Activated CD4-positive, alpha-beta memory T cell treated with anti-CD3 and anti-CD28 coated beads for 36 hours (primary cell): ENCODE measurements at places on chromosomes 5 and 9.
A peak's percentile ranks its signal among the peaks of the same experiment; 100 is the strongest.

- DNase-seq, result no peak
Measured at GRCh38 chr5:128876569-128877382, 88.5 kb upstream of the SLC27A6 start.

DNA sequence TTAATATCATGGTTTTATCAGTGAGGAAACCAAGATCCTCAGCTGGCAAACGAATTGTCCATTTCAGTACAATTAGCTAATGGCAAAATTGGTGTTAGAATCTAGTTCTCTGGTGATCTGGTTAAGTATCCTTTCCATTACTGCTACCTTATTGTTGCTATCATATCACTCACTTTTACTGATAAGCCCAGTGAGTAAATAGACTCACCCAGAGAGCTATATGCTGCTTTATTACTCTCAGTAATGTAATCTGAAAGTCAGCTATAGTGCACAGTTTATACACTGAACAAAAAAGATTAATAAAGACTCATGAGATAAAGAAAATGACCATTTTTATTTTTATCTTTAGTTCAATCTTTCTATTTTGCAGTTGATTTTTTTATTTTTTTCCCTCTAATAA is 95.0 kb downstream of the DMAC1 start:
- DNase-seq, result no peak

GRCh38 chr5:60257596-60258271 is 364.2 kb upstream of the PDE4D start:
- DNase-seq, result no peak

DNA sequence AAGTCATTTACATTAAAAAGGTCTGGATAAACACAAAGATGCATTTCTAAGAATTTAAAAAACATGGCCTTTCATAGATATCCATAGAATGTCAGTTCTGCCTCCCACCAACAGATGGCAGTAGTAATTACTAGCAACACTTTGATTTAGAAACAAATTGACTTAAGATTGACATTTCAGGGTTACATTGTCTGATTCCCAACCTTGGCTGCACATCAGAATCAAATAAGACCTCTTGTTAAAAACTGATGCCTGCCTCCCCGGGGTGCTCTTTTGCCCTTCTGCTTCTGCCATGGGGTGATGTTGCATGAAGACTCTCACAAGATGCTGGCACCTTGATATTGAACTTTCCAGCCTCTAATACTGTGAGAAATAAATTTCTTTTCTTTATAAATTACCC is 146.2 kb upstream of the GPR151 start:
- no peak for DNase-seq

DNA sequence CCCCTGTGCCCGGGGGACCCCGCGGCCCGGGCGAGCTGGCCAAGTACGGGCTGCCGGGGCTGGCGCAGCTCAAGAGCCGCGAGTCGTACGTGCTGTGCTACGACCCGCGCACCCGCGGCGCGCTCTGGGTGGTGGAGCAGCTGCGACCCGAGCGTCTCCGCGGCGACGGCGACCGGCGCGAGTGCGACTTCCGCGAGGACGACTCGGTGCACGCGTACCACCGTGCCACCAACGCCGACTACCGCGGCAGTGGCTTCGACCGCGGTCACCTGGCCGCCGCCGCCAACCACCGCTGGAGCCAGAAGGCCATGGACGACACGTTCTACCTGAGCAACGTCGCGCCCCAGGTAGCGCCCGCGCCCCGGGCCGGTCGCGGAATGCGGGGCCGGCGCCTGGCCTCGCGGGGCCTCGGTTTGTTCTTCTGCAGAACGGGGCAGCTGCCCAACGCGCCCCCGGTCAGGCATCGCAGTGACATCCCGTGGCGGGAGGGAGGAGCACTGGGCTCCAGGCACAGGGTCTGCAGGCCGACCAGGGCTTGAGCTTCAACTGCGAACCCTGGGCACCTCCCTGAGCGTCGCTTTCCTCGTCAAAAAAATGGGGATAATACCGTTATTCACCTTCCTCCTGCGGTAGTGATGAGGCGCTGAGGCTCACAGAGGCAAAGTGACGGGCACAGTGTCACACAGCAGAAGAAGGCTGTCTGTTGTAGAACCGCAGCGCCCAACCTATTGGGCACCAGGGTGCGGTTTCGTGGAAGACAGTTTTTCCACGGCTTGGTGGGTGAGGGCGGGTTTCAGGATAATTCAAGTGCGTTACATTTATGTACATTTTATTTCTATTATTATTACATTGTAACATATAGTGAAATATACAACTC is 777 bp downstream of the ENDOG start:
- DNase-seq, result peak; percentile 55

DNA sequence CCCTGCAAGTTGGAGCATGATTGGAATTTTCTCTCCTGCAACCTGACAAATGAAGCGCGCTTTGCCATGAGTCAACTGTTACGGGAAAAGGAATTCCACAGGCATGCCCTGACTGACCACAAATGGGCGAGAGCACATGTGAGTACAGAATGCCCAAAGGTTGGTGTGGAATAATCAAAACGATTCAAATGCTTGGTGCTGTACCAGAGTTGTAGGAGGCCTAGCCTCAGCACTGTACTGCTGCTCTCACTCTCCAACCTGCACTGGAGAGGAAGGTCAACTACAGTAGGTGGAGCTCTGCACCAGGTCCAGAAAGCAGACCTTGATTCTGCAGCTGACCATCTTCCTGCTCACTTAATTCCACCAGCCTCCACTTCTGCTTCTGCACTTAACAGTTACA is 406.9 kb upstream of the ACTBL2 start:
- DNase-seq, result no peak

GRCh38 chr9:98091735-98092612 is 27.0 kb downstream of the TRIM14 start:
- DNase-seq, result peak; percentile 5

DNA sequence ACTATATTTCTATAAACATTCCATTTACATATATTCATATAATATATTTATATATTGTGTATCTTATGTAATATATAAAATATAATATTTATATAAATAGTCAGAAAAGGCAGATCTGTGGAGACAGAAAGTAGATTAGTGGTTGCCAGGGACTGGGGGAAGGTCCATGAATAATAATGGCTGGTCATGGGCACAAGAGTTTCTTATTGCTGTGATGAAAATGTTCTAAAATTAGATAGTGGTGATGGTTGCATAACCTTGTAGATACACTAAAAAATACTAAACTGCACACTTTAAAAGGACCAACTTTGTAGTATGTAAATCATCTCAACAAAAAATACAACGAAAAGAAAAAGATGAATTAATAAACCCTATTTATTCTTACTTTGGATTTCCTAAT is 47.3 kb downstream of the NUP155 start:
- no peak for DNase-seq

GRCh38 chr9:77856615-77857014 is 175.0 kb downstream of the GNAQ start:
- no peak for DNase-seq

- no peak for DNase-seq
Measured at GRCh38 chr5:107704681-107705401, 34.1 kb upstream of the EFNA5 start.

GRCh38 chr5:34686762-34687268 is 30.7 kb downstream of the RAI14 start:
- DNase-seq, result no peak

DNA sequence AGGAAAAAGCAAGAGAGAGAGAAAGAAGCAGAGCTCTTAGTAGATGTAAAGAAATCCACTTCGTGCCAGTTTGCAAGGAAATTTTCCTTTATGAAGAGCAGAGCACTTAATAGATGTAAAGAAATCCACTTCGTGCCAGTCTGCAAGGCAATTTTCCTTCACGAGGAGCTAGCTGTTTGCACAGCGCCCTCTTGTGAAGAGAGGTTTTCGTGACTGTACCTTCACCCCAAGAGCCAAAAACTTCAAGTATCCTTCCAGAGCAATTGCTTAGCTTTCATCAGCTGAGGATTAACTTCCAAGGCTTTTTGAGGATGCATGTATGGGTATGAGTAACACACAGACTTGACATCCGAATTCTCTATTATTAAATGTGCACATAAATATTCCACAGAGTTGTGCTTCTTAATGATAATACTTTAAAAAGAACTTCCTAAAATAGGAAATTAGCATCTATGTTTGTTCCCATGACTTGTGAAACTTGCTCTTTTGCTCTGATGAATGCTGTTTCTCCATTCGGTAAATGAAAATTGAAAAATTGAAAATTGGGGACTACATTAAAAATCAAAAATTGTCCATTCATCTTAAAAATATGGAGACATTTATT is 525.6 kb downstream of the PDE4D start:
- peak; percentile 58 for DNase-seq

- DNase-seq, result no peak
Measured at GRCh38 chr9:104233366-104233765, 139.3 kb downstream of the SMC2 start.

DNA sequence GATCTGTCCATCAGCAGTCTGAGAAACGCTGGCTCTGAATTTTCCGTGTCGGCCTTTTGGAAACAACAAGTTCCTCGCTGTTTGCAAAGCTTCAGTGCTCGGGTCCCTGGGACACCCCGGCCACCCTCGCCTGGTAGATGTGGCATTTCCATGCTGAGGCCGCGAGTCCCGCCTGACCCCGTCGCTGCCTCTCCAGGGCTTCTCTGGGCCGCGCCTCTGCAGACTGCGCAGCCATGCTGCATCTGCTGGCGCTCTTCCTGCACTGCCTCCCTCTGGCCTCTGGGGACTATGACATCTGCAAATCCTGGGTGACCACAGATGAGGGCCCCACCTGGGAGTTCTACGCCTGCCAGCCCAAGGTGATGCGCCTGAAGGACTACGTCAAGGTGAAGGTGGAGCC is 4.7 kb downstream of the NTNG2 start:
- DNase-seq, result peak; percentile 45

GRCh38 chr9:126842977-126843799 is 17.3 kb upstream of the ZBTB34 start:
- DNase-seq, result no peak

DNA sequence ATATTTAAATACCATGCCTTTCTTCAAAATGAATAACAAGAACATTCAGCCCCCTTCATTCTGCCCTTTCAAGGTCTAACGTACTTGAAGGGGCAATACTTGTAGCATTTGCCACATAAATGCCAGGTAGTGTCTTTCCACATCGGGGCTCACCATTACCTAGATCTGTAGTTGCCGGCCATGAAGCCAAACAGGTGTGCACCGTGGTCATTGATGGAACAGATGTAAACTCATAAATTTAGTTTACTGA is 193.0 kb downstream of the CD180 start:
- no peak for DNase-seq

GRCh38 chr9:124347968-124348358 is 67.3 kb downstream of the PSMB7 start:
- DNase-seq, result no peak

DNA sequence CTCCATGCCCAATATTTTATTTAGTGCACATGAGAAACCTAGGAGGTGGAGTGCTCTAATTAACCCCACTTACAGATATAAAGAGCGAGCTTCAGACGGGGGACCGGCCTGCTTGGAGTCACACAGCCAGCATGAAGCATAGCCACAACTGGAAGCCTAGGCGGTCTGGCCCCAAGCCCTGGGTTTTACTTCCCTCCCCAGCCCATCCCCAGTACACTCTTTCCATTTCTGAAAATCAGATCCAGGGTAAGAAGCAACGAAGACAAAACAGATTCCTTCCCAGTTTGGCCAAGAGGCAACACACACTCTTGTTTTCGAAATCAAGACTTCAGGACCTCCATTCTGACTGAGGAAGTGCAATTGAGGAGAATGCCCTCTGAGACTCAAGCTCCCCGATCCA is 27.1 kb downstream of the KCNMB1 start:
- DNase-seq, result no peak

GRCh38 chr5:2168601-2169429 is 286.1 kb upstream of the IRX4 start:
- no peak for DNase-seq

- DNase-seq, result peak; percentile 39
Measured at GRCh38 chr9:76023715-76024195, 133.3 kb downstream of the PCSK5 start.

DNA sequence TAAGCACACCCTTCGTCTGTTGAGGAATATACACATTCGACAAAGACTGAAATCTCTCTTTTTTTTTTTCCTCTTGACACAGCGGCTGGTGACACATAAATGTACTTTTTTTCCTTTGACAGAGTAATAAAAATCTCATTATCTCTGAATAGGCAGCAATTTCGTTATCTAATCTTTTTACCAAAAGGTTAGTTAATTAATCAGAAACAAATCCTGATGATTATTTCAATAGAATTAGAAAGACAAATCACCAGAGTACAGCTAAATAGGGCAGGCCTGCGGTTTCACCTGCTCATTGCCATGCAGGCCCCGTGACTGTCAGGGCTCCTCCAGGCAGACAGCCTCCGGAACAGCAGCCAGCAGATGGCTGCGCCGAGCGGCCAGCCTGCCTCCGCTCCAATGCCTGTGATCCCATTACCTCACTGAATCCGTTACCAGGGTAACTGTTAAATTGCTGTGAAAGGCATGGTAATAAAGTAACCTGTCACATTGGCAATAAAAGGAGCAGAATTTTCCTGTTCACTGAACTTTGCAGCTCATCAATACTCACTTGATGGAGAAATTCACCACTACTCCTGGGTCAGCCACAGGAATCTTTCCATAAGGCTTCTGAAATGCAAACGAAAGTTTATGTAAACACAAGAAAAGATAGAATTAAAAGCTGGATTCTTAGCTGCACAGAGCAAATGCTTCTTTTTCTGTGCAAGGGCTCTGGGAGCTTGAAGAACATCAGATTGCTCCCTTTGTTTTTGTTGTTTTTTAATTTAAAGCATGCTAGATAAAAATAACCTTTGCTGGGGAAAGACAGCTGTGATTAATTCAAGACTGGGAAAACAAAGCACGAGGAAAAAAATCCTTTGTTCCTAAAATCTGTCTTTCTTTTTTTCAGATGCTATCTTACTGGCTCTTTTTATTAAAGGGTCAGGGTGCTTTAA is 666.4 kb upstream of the ZNF608 start:
- no peak for DNase-seq

DNA sequence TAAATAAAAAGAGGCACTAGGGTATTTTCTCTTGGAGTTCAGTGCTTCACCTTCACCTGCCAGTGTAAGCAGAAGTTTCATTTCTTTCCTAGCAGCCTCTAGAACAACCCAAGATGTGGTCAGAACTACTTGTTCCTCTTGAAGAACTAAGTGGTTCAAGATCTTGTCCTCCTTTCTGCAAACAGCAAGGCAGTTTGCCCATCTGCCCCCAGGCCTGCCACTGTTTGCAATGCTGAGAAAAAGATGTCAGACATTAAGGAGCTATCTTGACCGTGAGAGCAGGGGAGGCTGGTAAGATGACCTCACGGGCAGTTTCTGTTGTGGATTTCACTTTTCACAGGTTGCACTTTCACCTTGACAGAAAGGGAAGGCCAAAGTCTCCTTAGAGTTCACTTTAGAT is 52.0 kb upstream of the KLF4 start:
- no peak for DNase-seq

DNA sequence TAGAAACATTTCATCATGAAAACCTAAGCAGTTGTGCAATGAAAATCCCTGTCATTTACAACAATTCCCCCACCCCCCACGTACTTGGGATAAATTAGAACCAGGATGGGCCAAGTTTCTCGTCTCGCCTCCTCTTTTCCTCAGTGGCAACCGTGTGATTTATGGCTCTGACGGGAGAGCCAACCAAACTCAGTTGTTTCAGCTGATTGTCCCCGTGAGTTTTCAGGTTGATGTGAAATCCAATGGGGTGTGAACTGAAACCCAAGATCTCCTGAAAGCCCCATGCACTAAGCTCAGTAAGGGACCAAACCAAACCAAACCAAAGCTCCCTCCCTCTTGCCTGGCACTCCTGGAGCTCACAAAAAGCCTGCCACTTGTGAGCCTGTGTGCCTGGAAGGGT is 138.7 kb upstream of the SLC24A2 start:
- no peak for DNase-seq

GRCh38 chr5:158026304-158027031 is 167.5 kb upstream of the CLINT1 start:
- no peak for DNase-seq
